Activated naive CD8-positive, alpha-beta T cell treated with anti-CD3 and anti-CD28 coated beads for 36 hours (primary cell): ENCODE measurements at places on chromosomes 7 and 10.

- no peaks in the 10 kb centered on the region for H3K27me3 ChIP-seq
- H3K36me3 ChIP-seq = peaks cover 2% of the 10 kb centered on the region
- H3K27ac ChIP-seq = peak overlapping the region; percentile 92
Observed at GRCh38 chr7:25029075-25029474, 49.1 kb upstream of the OSBPL3 start.

GRCh38 chr10:117470733-117471132, 71.8 kb upstream of the EMX2 start:
- no peaks in the 10 kb centered on the region for H3K4me1 ChIP-seq
- no peak for DNase-seq
- no peak overlapping the region for H3K27ac ChIP-seq

DNA sequence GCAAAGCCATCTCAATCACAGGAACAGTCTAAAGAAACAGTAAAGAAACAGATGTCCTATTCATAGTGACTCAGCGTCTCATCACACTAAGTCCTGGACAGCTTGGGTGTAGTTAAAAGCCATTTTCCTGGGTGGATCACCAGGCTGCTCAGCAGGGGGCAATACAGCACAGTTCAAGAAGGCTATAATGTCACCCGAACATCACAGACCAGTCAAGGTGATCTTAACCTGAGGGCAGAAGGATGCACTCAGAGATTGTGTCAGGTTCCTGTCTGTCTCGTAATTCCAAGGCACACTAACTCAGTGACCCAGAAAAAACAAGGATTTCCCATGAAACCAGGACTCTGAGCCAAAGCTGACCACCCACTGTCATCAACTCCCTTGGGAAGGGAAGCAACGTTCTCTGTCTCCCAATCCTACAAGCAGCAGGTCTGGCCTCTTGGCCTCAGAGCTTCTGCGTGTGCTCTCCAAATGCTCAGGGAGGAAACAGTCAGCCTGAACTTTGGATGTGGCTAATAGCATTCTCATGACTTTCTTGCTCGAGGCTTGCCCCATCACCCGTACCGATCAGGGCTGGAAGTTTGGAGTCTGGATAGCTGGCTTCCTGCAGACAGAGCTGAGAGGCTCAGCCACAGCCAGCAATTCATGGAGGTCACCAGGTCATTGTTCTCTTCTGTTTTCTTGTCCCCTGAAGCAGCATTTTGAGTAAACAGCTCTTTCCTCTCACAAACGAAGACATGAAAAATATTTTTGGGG, 90.4 kb upstream of the FAM171A1 start:
- no peak overlapping the region for H3K27ac ChIP-seq
- no peak for DNase-seq
- H3K4me1 ChIP-seq = peaks cover 7% of the 10 kb centered on the region
- H3K4me3 ChIP-seq = no peak overlapping the region
- peaks cover 18% of the 10 kb centered on the region for H3K27me3 ChIP-seq

GRCh38 chr7:116542618-116543017, 17.8 kb downstream of the CAV1 start:
- peaks cover 54% of the 10 kb centered on the region for H3K27me3 ChIP-seq
- H3K4me1 ChIP-seq = no peaks in the 10 kb centered on the region
- H3K4me3 ChIP-seq = no peak overlapping the region
- no peak for DNase-seq

- no peaks in the 10 kb centered on the region for H3K36me3 ChIP-seq
- H3K27ac ChIP-seq = no peak overlapping the region
- H3K4me1 ChIP-seq = no peaks in the 10 kb centered on the region
Observed at GRCh38 chr10:18216482-18216881, 76.3 kb downstream of the CACNB2 start.

GRCh38 chr10:112581921-112582320, 134.9 kb downstream of the VTI1A start:
- H3K4me1 ChIP-seq = no peaks in the 10 kb centered on the region
- no peaks in the 10 kb centered on the region for H3K27me3 ChIP-seq
- no peak overlapping the region for H3K27ac ChIP-seq
- H3K4me3 ChIP-seq = no peak overlapping the region
- DNase-seq = no peak

GRCh38 chr10:43754569-43755260, 106.0 kb upstream of the ZNF32 start:
- H3K36me3 ChIP-seq = no peaks in the 10 kb centered on the region
- H3K27me3 ChIP-seq = no peaks in the 10 kb centered on the region
- no peak for DNase-seq
- H3K27ac ChIP-seq = no peak overlapping the region
- no peaks in the 10 kb centered on the region for H3K4me1 ChIP-seq
- no peak overlapping the region for H3K4me3 ChIP-seq

DNA sequence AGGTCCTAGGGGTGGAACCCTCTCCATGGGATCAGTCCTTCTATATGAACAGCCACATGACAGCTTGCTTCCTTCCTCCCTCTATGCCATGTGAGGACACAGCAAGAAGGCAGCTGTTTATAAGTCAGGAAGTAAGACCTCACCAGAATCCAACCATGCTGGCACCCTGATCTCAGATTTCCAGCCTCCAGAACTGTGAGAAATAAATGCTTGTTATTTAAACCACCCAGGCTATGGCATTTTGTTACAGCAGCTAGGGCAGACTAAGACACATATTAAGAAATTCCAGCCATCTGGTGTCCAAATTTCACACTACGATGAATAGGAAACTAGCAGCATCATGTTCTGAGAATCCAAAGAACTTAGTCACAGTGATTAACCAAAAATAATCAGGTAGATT, 140.1 kb downstream of the ZFAND4 start:
- H3K27me3 ChIP-seq = no peaks in the 10 kb centered on the region
- peaks cover 26% of the 10 kb centered on the region for H3K36me3 ChIP-seq
- DNase-seq = no peak
- peaks cover 20% of the 10 kb centered on the region for H3K4me1 ChIP-seq

DNA sequence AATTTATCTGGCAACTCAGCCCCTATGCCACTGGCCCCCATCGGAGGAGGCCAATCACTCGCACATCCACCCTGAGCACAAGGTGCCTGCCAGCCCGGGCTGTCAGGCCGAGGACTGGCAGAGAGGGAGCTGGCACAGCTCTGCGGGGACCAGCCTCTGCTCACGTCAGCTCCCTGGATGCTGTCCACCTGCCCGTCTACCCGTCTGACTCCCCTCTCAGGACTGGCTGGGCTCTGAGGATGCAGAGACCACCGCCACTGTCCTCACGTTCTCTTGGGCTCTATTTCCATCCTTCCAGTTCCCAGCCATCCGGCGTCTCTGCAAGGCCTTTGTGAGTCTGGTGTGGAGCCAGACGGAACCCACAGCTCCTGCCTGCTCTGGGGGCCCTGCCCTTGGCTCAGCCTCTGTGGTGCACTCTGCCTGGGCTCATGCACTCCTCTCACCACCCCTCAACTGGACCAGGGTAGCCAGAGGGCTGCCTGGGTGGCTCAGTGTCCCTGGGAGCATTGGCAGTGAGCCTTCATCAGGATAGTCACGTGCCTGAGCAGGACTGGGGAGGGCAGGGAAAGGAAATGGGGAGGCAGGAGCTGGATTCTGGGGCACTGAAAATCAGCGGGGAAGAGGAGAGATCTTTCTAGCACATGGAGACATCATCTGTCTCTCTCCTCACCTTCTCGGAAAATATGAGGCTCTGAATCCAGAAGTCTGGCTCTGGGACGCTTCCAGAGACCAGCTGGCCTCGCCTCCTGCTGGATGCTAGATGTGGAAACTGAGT, 38.0 kb upstream of the PCBD1 start:
- DNase-seq = no peak
- peaks cover 3% of the 10 kb centered on the region for H3K4me1 ChIP-seq
- no peaks in the 10 kb centered on the region for H3K27me3 ChIP-seq
- H3K36me3 ChIP-seq = no peaks in the 10 kb centered on the region
- no peak overlapping the region for H3K4me3 ChIP-seq

GRCh38 chr7:91424371-91424770, 160.1 kb downstream of the FZD1 start:
- no peaks in the 10 kb centered on the region for H3K27me3 ChIP-seq
- H3K36me3 ChIP-seq = no peaks in the 10 kb centered on the region
- H3K27ac ChIP-seq = no peak overlapping the region
- no peak for DNase-seq
- H3K4me1 ChIP-seq = no peaks in the 10 kb centered on the region

DNA sequence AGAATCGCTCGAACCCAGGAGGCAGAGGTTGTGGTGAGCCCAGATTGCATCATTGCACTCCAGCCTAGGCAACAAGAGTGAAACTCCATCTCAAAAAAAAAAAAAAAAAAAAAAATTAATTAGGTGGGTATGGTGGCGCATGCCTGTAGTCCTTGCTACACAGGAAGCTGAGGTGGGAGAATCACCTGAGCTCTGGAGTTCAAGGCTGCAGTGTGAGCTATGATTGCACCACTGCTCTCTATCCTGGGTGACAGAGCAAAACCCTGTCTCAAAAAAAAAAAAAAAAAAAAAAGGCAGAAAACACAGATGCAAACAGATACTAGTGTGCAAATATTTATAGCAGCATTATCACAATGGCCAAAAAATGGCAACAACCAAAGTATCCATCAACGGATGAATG, 134.4 kb downstream of the RGS10 start:
- H3K4me1 ChIP-seq = no peaks in the 10 kb centered on the region
- no peaks in the 10 kb centered on the region for H3K27me3 ChIP-seq
- no peak overlapping the region for H3K27ac ChIP-seq
- no peak overlapping the region for H3K4me3 ChIP-seq
- no peaks in the 10 kb centered on the region for H3K36me3 ChIP-seq

DNA sequence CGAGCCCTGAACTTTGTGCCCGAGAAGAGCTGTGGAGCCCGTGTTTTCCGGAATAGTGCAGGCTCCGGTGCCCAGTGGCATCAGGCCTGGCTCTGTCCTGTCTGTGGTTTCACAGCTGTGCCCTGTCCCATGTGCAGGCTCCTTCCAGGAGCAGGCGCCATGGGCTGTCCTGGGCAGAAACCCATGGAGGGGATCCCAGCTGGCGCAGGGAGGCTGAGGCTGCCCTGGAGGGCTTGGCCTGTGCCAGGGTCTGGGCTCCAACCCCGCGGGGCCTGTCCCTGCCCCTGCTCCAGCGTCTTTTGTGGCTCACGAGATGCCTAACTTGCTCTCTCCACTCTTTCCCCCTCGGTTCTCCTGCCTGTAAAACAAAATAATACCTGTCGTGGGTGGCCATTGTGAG, 23.3 kb upstream of the CRHR2 start:
- no peaks in the 10 kb centered on the region for H3K4me1 ChIP-seq
- no peak overlapping the region for H3K27ac ChIP-seq
- H3K4me3 ChIP-seq = no peak overlapping the region
- H3K36me3 ChIP-seq = no peaks in the 10 kb centered on the region
- DNase-seq = no peak

DNA sequence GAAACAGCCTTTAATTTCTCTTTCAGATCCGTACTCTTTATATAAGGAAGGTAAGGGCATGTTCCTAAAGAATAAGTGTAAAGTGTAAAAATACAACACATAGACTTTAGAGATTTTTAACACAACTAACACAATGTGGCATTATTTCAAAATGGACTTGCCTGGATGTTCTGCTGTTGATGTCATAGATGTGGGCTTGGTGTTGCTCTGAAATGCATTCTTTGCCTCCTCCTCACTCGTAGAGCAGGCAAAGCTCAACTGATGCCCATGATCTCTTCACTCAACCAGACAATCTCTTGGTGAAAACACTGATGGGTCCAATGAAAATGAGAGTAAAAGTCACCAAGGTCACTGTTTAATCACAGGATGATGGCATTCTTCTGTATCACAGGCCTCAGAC, 174.2 kb upstream of the TCERG1L start:
- H3K27me3 ChIP-seq = no peaks in the 10 kb centered on the region
- H3K4me1 ChIP-seq = no peaks in the 10 kb centered on the region
- no peaks in the 10 kb centered on the region for H3K36me3 ChIP-seq
- H3K27ac ChIP-seq = no peak overlapping the region

DNA sequence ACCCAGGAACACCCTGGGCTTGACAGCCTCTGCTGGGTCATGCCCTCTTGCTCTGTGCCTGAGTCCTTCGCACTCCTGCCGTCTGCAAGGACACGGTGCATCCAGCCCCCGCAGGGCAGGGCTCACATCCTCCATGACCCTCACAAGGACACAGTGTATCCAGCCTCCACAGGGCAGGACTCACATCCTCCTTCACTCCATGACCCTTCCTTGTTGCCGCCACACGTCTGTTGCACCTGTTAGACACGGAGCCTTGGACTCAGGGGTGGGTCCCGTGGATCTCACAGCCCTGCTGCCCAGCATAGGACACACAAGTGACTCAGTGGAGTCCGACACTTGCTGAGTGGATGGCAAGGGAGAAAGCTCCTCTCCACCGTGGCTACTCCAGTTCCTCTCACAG, 500.8 kb downstream of the DNAJB6 start:
- no peak overlapping the region for H3K27ac ChIP-seq
- H3K4me1 ChIP-seq = no peaks in the 10 kb centered on the region
- H3K36me3 ChIP-seq = no peaks in the 10 kb centered on the region
- H3K4me3 ChIP-seq = no peak overlapping the region
- no peaks in the 10 kb centered on the region for H3K27me3 ChIP-seq

DNA sequence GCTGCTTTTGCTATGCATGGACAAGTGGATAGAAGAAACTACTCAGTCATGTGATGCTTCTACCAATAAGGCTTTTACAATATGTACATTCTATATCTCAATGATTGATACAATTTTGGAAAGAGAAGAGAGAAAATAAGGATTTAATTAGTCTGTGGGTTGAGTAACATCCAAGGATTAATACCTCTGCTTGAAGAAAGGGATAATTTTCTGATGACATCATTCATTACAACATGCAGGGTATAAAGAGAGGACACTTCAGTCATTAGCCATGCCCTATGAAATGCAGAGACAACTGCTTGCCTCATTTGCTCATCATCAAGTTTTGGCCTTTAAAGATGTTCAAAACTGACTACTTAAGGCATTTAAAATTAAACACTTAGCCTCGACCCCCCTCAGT, 237.3 kb downstream of the AHR start:
- H3K4me1 ChIP-seq = peaks cover 4% of the 10 kb centered on the region
- H3K36me3 ChIP-seq = no peaks in the 10 kb centered on the region
- H3K27ac ChIP-seq = no peak overlapping the region
- peaks cover 9% of the 10 kb centered on the region for H3K27me3 ChIP-seq
- DNase-seq = no peak

DNA sequence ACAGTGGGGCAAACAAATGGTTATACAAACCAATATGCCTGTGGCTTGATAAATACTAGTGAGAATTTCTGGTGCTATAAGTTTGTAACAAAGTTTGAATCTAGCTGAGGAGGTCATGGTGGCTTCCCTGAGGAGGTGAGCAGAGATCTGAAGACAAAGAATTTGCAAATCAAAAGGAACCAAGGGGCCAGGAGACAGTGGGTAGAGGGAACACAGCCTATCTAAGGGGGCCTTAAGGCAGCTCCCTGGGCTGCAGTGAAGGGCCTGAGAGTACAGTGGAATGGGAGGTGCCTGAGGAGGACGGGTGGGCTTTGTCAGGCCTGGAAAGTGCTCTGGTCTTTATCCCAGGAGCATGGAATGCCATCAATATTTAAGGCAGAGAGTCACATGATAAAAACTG, 21.8 kb downstream of the RNF133 start:
- no peaks in the 10 kb centered on the region for H3K36me3 ChIP-seq
- no peaks in the 10 kb centered on the region for H3K27me3 ChIP-seq
- H3K4me3 ChIP-seq = no peak overlapping the region
- no peak overlapping the region for H3K27ac ChIP-seq
- DNase-seq = no peak

- no peaks in the 10 kb centered on the region for H3K36me3 ChIP-seq
- DNase-seq = no peak
- H3K4me1 ChIP-seq = no peaks in the 10 kb centered on the region
- H3K27ac ChIP-seq = no peak overlapping the region
Observed at GRCh38 chr10:116947841-116948529, 57.0 kb downstream of the SHTN1 start.
